Activated CD4-positive, CD25-positive, alpha-beta regulatory T cell (primary cell): ENCODE measurements at places on chromosomes 12 and 14.

GRCh38 chr12:111361717-111362576, 6.9 kb downstream of the PHETA1 start:
- DNase-seq, result no peak

DNA sequence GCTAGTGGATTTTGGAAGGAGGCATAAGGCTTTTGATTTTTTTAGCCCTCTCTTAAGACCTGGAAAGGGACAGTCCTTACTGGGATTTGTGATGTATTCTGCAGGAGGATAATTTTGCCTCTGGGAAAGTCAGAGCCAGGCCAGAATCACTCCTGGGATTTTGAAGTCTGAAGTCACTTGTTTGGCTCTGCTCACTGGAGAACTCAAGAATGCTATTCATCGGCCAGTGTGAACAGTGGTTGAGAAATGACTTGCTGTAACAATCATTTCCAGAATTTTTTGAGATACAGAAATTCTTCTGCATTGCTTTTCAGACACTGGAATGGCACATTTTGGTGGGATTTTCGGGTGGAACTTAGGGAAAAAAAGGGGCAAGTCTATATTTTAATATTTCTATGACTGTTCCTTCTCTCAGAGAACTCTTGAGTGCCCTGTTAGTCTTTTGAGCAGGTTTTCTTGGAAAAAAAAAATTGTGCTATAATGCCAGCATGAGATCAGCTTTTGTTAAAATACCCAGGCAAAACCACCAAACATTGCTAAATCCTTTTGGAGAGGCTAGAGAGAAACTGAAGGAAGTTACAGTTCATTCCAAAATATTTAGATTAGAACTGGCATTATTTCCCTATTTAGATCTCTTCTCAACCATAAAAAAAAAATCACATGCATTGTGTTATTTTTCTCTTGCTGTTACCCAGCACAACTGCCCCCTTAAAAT, 26.1 kb upstream of the BHLHE41 start:
- no peak for DNase-seq

- no peak for DNase-seq
Observed at GRCh38 chr14:101032433-101032832, 128.9 kb upstream of the RTL1 start.

DNA sequence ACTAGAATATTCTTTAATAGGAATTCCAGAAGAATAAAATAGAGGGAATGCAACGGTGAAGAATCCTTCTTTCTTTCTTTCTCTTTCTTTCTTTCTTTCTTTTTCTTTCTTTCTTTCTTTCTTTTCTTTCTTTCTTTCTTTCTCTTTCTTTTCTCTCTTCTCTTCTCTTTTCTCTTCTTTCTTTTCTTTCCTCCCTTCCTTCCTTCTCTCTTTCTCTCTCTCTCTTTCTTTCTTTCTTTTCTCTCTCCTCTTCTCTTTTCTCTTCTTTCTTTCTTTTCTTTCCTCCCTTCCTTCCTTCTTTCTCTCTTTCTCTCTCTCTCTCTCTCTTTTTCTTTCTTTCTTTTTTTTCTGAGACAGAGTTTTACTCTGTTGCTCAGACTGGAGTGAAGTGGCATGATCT, 160.8 kb upstream of the PRICKLE1 start:
- no peak for DNase-seq

- DNase-seq, result no peak
Observed at GRCh38 chr12:76939701-76940100, 60.9 kb upstream of the CSRP2 start.

GRCh38 chr14:61456720-61457119, 135.3 kb downstream of the PRKCH start:
- peak; percentile 66 for DNase-seq

- DNase-seq, result no peak
Observed at GRCh38 chr12:109704371-109705098, 9.1 kb upstream of the FAM222A start.

- DNase-seq, result no peak
Observed at GRCh38 chr12:28114488-28114887, 75.8 kb upstream of the CCDC91 start.

DNA sequence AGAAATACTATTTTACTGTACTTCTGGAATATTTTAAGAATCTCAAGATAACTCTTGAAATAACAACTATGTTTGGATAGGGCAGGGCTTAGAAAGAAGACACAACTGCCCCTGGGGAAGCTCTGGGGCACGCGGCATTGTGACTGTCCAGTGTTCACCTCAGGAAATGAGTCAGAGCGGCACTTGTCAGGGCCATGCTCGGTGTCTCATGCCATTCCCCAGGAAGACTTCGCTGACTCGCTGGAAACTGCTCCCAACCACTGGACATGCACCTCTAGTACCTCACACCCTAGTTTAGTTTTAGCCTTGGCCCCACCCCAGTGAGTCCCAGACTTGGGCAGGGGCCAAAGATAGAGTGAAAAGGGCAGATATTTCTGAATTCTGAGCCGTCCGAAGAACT, 192.0 kb downstream of the TTC7B start:
- DNase-seq, result no peak

GRCh38 chr14:66152302-66152701, 333.9 kb upstream of the CCDC196 start:
- DNase-seq, result no peak
